ENCODE measurements at places on chromosomes 7 and 10.

- no peak for DNase-seq
Measured at GRCh38 chr7:33905389-33906032, at the start of gene BMPER. BMPER (plus strand) TSS chr7:33905539; CDS start chr7:33905614, 75 bp downstream.

GRCh38 chr10:115065801-115066200 lies 27.4 kb upstream of the ATRNL1 start:
- no peak for DNase-seq

DNA sequence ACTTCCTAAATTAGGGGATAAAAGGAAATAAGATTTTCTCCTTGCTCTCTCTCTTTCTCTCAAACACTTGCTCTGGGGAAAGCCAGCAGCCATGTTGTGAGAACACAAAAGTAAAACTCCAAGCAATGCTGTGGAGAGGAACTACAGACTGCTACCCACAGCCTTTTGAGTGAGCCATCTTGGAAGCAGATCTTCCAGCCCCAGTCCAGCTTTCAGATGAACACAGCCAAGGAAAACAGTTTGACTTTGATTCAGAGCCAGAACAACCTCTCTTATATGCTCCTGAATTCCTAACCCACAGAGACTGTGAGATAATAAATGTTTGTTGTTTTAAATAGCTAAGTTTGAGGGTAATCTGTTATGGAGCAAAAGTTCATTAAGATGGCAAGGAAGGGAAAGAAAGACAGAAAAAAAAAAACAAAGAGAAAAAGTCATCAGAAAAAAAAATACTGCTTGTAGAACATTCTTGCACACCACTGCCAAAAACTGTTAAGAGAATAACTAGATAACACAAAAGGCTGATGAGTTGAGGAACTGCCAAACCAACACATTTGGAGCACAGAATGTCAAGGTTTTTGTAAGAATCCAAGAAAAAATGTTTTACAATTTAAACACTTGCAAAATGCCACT lies 20.9 kb upstream of the PRKAR2B start:
- no peak for DNase-seq

DNA sequence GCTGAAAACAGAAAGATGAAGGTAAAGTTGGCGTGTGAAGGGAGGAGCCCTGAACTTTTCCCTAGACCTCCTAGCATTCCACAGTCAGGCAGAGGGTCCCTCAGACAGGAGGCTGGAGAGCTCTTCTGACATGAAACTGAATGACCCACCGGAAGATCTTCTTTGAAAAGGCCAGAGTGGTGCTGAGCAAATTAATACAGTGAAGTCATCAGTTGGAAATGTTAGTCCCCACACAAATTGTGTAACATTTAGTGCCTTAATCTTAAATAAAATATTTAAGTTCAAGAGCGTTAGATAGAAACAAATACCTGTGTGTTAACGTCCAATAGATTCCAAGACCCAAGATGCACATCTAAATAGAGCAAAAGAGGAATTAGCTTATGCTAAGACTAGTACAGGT lies 49.0 kb upstream of the WNT16 start:
- no peak for DNase-seq
